ENCODE measurements at places on chromosomes 3 and 15.

- DNase-seq, result no peak
Observed at GRCh38 chr3:170614214-170614966, 28.5 kb upstream of the SLC7A14 start.

DNA sequence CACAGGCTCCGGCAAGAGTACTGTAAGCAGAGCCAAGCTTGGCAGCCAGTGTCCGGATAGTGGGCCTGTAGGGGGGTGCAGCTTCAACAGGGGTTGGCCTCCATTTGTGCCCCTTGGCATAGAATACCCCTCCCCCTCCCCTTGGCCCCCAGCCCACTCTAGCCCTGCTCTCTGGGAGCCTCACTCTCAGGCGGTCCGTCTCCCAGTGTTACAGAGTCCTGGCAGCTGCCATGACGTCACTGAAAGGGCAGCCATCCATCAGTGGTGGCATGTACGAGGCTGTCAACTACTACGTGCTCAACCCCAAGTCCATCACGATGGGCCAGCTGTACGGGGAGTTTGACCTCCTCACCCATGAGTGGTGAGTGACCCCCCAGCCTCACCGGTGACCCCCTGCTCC lies 50.4 kb downstream of the DNAH1 start:
- DNase-seq, result no peak

- DNase-seq, result no peak
Observed at GRCh38 chr3:141086188-141086587, 35.0 kb downstream of the SPSB4 start.

DNA sequence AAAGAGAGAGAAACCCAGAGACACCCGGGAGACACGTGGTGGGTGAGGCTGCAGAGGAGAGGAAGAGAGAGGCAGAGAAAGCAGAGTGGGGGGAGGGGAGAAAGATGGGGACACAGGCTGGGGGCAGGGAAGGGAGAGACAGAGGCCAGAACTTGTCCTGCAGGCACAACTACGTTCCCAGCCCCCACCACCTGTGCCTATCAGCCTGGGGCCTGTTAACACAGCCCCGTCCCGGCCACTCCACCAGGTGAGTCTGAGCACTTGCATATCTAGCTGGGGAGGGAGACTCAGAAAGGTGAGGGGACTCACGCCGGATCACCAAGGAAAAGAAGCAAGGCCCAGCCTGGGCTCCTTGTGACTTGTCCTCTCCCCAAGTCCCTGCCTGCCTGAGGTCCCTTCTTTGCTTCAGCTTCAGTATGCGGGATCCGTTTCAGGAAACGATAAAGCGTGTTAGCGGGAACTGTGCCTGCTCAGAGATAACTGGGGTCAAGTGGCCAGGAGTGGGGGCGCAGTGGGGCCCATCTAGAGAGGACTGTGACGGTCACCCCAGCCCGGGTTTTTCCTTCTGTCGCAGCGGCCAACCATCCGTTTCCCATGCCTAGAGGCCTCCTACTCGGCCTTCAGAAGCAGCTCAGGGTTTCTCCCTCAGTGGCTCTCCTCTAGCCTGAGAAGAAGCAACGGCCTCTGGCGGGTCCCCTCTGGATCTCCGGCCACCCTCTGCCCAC lies 10.3 kb downstream of the LINGO1 start:
- no peak for DNase-seq

DNA sequence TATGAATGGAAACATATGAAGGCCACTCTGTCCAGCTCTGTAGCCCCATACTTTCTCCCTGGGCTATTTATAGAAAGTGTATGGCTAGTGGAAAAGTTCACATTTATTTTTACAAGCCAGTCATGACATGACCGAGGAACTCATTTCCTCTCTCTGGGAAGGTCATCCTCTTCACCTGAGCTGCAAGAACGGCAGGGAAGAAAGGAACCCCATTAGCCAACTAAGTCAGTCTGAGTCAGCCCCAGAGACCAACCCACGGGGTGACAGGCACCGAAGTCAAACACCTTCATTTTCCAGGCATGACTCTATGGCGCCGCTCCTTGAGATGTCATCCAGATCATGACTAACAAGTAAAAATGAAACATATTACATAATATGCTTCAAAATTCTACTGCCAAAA lies 4.8 kb downstream of the PAQR9 start:
- no peak for DNase-seq

DNA sequence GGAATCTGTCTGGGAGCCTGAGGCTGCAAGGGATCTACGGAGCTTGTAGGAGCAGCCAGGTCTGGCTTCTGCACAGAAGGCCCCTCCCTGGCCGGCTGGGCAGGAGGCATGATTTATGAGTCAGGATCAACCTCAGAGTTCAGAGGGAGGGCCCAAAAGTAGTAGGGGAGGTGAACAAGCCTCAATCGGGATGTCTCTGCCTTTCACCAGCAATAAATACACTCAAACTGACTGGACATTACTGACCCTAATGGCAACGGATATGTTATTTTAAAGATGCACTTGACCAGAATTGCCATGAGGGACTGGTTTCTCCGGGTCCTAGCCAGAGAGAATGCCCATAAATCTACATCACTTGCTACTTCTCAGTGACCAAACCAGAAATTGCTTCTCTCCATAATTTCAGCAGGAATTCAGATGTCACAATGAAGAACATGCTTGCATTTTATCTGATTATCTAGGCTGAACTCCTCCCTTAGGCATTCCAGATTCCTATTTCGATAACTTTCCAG lies 109.6 kb upstream of the LMOD3 start:
- no peak for DNase-seq

GRCh38 chr3:181941250-181941649 lies 229.5 kb downstream of the SOX2 start:
- DNase-seq, result no peak

Measured in testis (tissue), 5 donors.